ENCODE measurements at places on chromosomes 7 and 10.

GRCh38 chr10:133245439-133246235 lies 8.0 kb downstream of the VENTX start:
- no peak for DNase-seq

- no peak for DNase-seq
These were observed 107.5 kb downstream of the ADAM22 start for GRCh38 chr7:88041583-88041982.

DNA sequence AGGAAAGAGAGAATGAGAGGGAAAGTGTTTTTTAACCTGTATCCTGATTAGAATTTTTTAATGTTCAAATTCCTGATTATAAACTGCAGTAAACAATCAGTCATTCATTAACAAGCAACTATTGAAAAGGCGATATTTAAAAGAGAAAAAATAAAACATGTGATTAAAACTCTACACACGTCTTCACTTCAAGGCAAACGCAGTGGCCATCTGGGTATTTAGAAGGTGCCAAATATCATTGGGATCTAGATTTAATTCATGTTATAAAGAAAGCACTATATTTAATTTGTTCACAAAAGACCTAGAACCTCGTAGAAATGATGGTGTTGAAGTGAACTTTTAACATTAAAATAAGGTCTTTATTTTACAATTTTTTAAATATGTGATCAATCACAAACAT lies 189.4 kb upstream of the KLF14 start:
- no peak for DNase-seq

DNA sequence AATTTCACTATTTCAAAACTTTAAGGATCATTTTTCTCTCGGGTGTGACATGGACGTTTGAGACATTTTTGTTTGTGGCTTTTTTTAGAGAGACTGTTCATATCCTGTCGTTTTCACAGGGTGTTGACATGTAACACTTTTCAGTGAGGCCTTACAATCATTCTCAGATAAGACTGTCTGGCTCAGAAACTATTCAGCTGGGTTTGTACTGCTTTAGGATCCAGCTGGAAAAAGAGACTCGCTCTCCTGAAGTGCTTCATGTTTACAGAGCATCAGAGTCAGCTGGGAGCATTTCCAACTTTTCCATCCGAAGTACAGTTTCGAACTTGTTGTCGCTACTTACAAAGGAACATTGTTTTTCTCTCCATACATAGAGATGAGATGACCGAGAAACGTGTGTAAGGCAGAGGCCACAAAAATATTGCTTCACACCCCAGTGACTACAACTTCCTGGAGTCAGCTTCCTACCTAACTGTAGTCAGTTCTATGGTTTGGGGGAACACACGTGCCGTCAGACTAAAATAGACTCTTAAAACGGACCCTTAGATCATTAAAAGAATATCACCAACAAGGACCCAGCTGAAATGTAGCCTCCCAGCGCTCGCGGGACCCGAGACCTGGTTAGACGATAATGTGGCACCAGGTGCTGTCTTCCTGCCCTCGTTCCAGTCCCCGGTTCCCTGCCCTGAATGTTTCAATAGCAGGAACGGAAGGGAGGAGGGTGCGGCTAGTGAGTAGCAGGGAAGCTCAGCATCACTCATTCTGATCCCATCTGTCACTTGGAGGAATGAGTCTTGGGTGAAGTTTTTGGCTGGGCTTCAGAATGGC lies 78.0 kb downstream of the MKI67 start:
- peak; percentile 44 for DNase-seq

GRCh38 chr10:78000206-78000605 lies 29.1 kb downstream of the POLR3A start:
- no peak for DNase-seq

DNA sequence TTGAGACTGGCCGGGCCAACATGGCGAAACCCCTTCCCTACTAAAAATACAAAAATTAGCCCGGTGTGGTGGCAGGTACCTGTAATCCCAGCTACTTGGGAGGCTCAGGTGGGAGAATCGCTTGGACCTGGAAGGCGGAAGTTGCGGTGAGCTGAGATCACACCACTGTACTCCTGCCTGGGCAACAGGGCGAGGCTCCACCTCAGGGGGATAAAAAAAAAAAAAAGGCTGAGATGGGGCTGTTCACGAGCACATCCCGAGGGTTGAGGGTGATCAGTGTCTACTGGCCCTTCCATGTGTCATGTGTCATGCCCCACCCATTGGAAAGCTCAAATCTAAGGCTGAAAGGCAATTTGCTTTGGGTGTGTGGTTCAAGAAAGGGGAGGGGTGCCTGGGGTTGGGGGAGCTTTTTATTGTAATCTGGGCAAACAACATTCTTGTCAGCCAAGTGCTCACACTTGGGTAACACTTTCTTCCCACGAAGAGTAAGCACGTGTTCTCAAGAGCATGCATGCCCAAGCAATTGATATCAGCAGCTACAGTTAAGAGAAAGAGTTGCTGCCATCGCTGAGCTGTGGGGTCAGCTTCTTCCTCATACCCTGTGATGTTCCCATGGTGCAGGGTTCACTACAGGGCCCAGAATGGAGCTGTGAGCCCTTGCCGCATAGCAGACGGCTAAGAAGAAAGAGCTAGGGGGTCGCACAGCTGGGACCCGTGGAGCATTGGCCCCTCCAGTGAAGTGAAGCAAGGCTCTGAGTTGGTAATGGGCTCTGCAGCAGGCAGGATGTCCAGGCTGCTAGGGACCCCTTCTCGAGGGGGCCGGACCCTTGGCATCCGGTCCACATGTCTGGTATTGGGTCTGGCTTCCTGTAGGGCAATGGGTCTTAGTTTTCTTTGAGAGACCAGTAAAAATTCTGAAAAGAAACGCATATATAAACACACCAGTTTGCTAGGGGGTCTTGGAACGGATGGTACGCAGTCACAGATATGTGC lies 9.9 kb upstream of the ACSL5 start:
- no peak for DNase-seq

DNA sequence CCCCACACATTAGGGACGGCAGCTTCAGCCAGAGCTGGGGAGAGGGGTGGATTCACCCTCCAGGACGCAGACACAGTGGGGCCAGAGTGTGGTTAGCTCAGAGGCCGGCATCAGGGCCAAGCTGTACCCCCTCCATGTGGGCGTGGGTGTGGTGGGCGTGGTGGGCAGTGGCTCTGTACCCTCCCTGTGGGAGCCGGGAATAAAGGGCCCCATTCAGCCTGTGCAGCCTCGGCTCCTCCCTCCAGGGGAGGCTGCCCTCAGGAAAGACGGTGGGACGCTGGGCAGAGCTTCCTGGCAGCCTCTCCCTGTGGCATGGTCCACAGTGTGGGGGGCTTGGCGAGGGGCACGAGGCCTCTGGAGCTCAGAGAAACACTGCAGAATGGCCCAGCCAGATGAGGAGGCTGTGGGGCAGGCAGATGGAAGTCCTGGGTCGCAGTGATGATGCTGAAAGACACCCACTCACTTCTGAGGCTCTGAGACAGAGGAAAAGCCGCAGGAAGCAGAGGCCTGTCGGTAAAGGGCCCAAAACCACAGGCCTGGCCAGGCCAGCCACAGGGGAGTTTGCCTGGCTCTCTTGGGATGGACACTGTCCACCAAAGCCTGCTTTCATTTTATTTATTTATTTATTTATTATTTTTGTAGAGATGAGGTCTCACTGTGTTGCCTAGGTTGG lies 108.0 kb downstream of the SH3PXD2A start:
- no peak for DNase-seq

GRCh38 chr10:86349474-86349873 lies 17.1 kb downstream of the GRID1 start:
- DNase-seq: no peak

- no peak for DNase-seq
These were observed 40.5 kb downstream of the PAPSS2 start for GRCh38 chr10:87700031-87700796.

- DNase-seq: no peak
These were observed 70.9 kb upstream of the GNA12 start for GRCh38 chr7:2915023-2915422.

- DNase-seq: no peak
These were observed 75.5 kb upstream of the CAPZA2 start for GRCh38 chr7:116786791-116787443.

DNA sequence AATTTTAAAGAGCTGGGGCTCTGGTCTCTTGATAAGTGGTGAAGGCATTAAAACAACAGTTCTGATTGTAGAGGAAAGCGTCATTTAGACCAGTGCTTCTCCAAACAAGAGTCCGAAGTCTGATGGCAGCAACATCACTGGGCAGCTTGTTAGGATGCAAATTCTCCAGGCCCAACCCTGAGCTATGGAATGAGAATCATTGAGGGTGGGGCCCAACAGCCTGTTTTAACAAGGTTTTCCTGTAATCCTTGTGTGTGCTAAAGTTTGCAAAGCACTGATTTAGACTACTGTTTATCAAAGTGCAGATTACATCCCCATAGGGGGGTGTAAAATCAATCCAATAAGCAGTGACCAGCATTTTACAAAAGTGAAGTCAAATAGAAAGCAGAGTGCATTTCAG lies 2.6 kb upstream of the ZNRF2 start:
- DNase-seq: no peak

GRCh38 chr10:120949609-120950031 lies 98.5 kb downstream of the WDR11 start:
- no peak for DNase-seq

DNA sequence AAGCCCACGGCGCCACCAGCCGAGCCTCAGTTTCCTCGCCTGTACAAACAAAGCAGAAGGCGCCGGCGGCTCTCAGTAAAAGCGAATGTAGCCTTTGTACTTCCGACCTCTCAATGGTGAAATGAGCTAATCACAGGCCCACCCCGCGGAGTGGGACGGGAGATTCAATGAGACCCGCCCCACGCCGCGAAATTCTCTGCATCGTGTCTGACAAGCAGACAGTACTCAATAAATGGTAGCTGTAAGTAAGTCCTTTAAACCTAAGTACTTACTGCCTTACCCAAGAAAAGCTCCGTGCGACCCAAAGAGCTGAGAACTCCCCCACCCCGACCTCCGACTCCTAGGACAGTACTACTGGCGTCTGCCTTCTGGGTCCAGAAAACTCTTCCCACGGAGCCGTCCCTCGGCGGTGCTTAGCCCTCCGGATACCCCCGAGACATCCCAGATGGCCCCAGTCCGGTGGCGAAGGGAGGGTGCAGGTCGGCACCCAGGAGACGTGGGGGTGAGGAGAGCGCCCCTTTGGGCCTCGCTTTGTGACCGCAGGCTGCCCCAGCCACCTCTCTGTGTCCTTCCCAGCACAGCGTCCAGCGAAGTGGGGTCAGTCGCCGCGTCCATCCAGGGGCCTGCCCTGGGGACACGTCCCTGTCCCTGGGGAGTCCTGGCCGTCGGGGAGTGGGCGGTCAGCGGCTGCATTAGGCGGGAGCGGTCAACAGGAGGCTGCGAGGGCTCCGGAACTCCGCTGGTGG lies 972 bp upstream of the CXCL12 start:
- no peak for DNase-seq

GRCh38 chr10:78162853-78163252 lies 129.2 kb downstream of the RPS24 start:
- DNase-seq: no peak

DNA sequence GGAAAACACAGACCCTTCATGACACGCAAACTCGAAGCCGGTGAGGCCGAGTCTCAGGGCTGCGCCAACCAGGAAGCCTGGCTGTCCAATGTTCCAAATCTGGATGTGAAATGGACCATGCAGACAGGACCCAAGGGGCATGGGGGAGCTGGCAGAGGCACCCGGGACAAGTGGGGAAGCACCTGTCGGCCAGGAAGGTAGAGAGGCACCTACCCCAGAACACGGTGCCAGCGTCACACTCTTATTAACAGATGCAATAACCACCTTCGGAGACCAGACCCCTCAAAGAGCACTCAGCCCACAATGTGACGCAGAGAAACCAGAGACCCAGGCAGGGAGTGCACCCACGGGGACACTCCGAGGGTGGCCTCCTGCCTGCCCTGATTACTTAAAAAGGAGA lies 88.3 kb upstream of the PDGFA start:
- no peak for DNase-seq

DNA sequence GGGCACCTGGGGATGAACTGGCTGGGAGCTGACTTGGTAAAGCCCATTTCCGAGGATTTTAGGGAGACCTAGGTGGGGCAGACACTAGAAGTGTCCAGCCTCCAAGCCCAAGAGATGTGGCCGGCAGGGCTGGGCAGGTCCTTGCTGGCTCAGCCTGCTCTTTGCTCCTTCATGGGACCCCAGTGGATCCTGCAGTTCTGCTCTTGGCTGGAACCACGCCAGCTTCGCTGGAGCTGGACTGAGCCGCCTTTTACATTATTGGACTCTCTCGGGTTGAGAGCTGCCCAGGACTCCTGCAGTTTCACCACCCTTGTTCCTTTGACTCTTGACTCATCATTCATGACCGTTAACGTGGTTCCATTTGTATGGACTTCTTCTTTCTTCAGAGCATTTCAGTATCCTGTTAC lies 5.7 kb downstream of the PPIF start:
- no peak for DNase-seq

- no peak for DNase-seq
These were observed 7.4 kb downstream of the ARHGAP21 start for GRCh38 chr10:24716295-24716694.

- DNase-seq: no peak
These were observed 255.2 kb downstream of the MDFIC start for GRCh38 chr7:115177103-115177502.

DNA sequence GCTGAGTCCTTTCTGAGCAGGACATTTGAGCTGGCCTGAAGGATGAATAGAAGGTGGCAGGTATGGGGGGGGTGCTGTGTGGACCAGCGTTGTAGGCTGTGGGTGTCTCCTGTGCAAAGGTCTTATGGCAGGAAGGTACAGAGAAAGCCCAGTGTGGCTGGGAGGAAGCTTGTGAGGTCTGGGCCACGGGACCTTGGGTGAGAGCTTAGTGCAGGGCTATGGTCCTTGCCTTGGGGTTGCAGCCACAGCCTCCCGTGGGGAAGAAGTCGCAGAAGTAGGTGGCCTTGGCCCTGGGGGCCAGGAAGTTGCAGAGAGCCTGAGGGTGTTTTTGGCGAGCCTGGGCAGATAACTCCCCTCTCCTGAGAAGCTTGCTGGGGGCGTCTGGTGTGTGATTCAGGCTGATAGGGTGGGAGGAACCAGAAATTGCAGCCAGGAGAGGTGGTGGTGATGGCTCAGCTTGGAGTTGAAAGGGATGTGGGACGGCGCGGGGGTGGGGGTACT lies 172.0 kb upstream of the TNRC18 start:
- no peak for DNase-seq

GRCh38 chr10:37434091-37434490 lies 308.7 kb downstream of the ANKRD30A start:
- DNase-seq: no peak

DNA sequence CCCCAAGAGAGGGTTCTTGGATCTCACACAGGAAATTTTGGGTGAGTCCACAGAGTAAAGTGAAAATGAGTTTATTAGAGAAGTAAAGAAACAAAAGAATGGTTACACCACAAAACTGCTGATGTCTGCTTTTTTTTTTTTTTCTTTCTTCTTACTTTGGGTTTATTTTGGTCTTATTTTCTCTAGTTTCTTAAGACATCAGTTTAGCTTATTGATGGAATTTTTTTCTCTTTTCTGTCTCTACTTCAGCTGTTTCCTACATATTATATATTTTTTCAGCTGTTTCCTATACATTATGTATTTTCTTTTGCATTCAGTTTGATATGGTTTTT lies 166.4 kb downstream of the CCSER2 start:
- DNase-seq: no peak

GRCh38 chr10:103980288-103980906 lies 13.5 kb downstream of the SLK start:
- DNase-seq: no peak

GRCh38 chr10:50850578-50851230 lies 34.7 kb downstream of the A1CF start:
- no peak for DNase-seq

GRCh38 chr7:113824117-113824823 lies 94.5 kb downstream of the PPP1R3A start:
- no peak for DNase-seq
